HAP-1 (cell line): ENCODE measurements at places on chromosomes 6 and 20.

- no peak for DNase-seq
Measured at GRCh38 chr6:28651161-28651560, 125.5 kb downstream of the GPX5 start.

- DNase-seq: no peak
Measured at GRCh38 chr6:84222426-84222825, 5.0 kb downstream of the CEP162 start.

- DNase-seq: no peak
Measured at GRCh38 chr6:7135755-7136154, 28.0 kb downstream of the RREB1 start.

DNA sequence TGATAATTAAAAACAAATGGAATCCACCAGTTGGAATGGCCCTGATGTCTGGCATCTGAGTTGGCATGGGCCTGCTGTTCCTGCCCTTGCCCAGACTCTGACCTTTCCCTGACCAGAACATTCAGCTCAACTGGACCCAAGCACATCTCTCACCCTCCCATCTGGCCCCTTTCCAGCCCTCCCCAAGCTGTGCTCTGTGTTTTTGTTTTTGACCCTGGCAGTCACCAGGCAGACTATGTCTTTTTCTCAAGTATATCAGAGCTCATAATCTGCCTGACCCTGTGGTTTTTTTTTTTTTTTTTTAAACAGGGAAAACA is 117.6 kb downstream of the TRDN start:
- no peak for DNase-seq

DNA sequence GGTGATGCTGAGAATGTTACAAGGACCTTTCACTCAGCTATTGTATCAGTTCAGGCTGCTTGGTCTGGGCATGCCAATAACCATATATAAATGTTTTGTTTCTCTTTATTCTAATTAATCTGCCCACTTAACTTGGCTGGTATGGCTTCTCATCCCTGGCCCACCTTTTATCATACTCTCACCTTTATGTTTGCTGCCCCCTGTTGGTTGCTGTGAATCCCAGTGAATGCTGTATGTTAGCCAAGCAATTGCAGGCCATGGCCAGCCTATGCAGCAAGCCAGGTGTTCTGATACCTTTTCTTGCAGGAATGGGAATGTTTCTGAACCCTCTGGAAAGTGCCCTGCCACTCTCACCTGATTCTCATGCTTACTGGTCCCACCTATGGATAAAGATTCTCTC is 54.6 kb downstream of the PCSK2 start:
- DNase-seq: no peak

GRCh38 chr6:43865932-43866645 is 96.1 kb downstream of the VEGFA start:
- DNase-seq: peak; percentile 45

DNA sequence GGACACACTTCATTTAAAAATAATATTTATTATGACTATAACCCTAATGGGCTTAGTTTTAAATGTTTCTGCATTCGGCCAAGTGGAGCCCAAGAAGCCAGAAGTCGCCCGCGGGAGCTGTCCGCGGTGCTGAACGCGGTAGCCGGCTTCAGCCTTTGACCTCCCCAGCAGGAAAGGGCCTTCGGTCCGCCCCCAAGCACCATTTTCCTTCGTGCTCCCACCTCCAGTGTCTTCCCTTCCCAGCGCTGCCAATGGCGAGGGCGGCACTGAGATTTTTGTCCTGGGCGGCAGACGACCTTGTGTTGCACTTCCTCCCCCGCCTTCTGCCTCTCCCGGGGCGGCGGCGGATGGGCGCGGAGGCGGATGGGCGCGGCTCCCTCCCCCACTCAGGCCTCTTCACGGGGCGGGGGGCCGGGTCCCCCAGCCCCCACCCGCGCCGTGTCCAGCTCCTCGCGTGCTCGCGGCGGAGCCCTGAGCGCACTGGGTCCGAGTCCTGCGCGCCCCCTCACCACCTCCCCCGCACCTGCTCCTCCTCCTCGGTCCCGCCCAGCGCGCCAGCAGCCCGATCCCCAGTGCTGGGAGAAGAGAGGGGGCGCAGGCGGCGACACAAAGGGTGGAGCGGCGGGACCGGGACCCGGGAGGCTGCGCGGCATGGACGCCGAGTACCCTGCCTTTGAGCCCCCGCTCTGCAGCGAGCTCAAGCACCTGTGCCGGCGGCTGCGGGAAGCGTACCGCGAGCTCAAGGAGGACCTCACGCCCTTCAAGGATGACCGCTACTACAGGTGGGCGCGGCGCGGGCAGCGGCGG is 23.6 kb upstream of the TMEM181 start:
- DNase-seq: peak; percentile 56

GRCh38 chr6:97427648-97428047 is 144.6 kb upstream of the MMS22L start:
- no peak for DNase-seq

- DNase-seq: no peak
Measured at GRCh38 chr6:50591135-50591534, 122.2 kb upstream of the TFAP2D start.

DNA sequence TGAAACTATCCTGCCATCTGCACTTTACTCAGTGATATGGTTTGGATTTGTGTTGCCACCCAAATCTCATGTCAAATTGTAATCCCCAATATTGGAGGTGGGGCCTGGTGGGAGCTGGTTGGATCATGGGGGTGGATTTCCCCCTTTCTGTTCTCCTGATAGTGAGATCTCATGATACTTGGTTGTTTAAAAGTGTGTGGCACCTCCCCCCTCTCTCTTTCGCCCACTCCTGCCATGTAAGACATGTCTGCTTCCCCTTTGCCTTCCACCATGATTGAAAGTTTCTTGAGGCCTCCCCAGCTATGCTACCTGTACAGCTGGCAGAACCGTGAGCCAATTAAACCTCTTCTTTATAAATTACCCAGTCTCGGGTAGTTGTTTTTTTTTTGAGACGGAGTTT is 18.0 kb downstream of the PIGT start:
- DNase-seq: no peak

DNA sequence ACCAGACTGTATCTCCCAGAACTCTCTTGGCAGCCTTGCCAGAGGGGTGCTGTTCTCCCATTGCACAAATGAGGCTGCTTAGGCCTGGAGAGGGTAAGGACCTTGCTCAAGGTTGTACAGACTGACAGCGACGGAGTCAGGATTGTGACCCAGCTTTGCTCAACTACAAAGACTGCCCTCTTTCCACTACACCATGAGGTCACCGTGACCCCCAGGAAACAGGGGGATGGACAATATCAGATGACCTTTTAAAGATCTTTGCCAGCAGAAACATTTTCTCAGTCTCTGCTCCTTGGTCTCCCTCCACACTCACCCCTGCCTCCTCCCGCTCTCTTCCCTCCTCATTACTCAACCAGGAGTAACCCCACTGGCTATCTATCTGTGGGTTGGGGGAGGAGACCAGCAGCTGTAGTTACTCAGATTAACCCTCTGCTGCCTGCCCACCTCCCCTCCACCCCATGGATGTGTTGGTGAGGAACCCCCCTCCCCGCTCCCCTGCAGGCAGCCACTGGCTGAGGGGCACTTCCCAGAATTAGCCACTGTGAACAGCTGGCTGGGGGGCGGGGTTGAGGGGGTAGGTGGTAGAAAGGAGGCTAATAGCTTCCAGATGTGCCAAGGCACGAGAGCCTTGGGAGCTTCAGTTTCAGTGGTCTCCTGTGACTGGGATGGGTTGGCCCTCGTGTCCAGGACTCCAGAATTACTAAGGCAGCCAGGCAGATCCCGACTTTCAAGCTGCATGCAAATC is 26.9 kb upstream of the MRPS18A start:
- no peak for DNase-seq

GRCh38 chr6:139743664-139744437 is 369.4 kb upstream of the CITED2 start:
- peak; percentile 24 for DNase-seq

- DNase-seq: no peak
Measured at GRCh38 chr6:38248500-38249234, 391.1 kb downstream of the BTBD9 start.

DNA sequence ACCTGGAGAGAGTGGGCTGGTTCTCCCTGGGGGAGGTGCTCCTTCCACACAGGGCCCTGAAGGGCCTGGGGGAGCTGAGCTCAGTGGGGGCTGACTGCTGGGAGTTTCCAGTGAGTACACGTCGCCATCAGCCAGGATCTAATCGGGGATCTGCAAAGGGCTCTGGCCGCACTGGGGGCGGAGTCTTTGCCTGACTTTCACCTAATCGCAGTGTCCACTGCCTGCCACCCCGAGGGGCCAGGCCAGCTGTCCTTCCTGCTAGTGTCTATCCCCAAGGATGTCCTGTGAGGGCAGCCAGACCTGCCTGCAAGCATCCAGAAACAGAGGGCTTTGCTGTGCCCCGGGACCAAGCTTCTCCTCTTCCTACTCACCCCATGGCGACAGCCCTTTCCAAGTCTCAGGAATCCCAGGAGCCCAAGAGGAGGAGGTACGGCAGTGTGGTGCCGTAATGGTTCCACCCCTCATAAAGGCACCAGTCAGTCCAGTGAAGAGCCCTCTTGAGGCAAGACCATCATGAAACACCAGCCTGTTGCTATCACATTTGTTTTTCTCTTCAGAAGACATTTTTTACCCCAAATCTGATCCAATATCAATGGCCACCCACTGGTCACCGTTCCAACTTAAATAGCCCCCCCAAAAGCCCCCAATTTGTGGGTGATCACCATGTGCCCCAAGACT is 243.1 kb upstream of the ECI2 start:
- no peak for DNase-seq

- no peak for DNase-seq
Measured at GRCh38 chr20:61204206-61204605, 47.9 kb upstream of the CDH4 start.

DNA sequence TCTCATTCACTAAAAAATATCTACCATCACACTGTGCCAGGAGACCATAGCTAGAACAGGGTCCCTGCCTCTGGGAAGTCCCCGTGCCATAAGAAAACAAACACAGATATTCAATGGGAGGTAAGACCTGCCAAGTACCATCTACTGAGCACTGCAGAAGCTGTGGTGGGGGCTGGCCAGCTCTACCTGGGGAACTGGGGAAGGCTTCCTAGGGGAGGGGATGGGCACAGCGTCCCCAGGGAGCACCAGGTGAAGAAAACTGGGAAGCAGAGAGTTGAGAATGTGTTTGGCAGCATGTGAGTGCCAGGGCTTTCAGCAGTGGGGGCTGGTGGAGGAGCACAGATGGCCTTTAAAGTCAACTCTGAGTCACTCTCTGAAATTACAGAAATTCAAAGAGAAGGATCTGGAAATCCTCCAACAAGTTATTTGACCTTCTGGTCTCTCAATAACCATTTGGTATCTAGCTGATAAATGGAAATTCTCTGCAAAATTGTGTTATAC is 85.2 kb downstream of the SHLD1 start:
- no peak for DNase-seq

DNA sequence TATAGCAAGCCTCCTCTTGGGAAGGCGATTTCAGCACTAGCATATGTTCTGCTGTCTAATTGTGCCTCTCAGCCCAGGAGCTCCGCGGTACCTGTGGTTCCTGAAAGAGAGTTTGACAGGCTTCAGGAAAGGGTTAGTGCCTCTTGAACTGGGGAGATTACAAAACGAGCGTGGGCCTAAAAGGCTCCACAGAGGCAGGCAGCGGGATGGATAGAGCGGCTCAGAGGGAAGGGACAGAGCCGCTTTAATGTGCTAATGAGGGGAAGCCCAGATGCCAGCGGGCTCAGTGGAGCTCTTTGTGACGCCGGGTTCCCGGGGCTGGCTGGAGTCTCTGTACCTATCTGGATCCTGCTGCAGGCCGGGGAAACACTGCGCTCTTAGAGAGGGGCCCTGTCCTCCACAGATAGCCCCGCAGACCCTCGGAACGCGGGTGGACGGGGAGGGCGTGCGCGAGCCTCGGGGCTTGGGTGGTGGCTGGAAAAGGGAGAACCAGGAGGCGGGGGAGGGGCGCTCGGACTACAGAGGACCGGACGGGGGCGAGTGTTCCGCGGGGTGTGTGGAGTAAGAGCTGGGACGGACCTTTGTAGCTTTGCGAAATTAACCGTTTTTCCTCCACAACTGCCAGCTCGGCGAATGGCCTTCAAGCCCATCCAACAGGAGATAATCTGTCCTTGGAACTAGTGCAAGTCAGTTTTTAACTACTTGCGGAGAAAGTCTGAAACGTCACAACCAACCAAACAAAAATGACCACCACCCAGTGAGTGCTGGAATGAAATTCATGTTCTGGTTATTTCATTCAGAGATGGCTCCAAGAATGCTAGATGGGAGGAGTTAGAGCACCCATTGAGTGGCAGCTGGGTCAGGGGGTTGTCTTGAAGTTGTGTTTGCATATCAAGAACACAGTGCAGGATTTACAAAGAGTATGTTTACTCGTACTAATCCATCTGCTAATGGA is 13.0 kb downstream of the SLC35F1 start:
- DNase-seq: peak; percentile 82

DNA sequence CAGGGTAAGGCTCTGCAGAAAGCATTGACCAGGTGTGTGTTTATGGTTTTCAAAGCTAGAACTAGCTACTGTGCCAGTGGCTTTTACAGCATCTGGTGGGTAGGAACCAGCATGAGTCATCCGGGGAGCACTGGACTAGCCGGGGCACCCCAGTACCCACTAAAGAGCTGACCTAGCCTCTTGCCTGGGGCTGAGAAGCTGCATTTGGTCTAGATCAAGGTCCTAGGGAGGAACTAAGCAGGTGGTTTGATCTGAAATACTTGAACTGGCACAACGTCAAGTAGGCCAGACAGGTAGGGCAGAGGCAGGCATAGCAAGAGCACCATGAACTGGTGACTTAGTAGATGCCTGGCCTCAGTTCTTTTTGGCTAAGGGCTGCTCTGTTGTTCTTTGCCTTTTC is 109.8 kb upstream of the PTPRK start:
- DNase-seq: no peak

DNA sequence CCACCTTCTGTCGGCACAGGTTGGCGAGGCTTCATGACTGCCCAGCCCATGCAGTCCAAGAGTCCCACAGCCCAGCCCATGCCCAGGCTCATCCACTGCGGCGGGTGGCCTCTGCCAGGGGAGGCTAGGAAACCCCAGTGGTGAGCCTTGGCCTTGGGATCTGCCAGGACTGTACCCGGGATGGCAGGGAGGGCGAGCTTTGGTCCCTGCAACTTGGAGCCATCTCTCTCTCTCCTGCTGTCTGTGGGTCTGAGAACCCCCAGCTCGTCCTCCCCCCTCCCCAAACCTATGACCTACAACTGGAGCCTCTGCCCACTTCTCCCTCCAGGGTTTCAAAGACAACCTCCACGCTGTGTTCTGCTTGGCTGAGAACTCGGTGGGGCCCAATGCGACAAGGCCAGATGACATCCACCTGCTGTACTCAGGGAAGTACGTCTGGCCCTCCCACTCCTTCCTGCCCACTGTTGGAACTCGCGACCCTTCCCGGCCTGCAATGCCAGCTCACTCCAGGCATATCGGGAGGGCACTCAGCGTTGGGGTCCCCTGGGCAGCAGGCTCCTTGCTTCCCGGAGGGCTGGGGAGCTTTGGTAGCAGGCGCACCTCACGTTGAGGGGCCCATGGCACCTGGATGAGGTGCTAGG is 19.7 kb downstream of the NPEPL1 start:
- no peak for DNase-seq

GRCh38 chr20:47578543-47578942 is 76.9 kb downstream of the NCOA3 start:
- no peak for DNase-seq

- DNase-seq: no peak
Measured at GRCh38 chr20:23128461-23129125, 42.5 kb upstream of the CD93 start.
